ENCODE measurements at places on chromosomes 11 and 22.

GRCh38 chr11:34825315-34825669 lies 90.9 kb downstream of the APIP start:
- DNase-seq = no peak

- DNase-seq = no peak
These were observed 6.2 kb downstream of the MRGPRD start for GRCh38 chr11:68974421-68975194.

DNA sequence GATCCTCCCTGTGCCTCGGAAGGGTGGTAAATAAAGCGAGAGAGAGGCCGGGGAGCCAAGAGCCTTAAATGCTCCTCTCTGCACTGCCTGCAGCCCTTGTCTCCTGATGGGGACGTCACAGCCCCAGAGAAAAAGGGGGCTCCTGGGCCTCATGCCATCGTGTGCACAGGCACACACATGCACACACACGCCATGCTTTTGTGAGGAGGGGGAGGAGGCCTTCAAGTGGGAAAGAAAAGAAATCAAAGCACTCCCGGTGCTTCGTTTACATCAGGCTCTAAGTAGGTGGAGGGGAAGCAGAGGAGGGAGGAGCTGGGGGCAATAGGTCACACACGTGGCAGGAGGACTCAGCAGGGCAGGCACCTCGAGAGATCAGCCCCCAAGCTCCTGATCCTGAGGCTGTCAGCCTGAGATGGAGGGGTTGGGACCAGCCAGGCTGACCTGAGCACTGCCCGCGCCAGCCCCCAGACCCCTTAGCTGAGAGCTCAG lies 68.2 kb upstream of the NECTIN1 start:
- DNase-seq = no peak

DNA sequence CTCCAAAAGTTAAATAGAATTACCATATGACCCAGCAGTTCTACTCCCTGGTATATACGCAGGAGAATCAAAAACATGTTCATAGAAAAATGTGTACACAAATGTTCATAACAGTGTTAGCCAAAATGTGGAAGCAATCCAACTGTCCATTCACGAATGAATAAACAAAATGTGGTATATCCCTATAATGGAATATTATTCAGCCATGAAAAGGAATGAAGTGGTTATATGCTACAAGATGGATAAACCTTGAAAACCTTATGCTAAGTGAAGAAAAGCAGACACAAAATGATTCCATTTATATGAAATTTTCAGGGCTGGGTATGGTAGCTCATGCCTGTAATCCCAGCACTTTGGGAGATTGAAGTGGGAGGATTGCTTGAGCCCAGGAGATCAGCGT lies 16.1 kb downstream of the POLD4 start:
- DNase-seq = no peak

DNA sequence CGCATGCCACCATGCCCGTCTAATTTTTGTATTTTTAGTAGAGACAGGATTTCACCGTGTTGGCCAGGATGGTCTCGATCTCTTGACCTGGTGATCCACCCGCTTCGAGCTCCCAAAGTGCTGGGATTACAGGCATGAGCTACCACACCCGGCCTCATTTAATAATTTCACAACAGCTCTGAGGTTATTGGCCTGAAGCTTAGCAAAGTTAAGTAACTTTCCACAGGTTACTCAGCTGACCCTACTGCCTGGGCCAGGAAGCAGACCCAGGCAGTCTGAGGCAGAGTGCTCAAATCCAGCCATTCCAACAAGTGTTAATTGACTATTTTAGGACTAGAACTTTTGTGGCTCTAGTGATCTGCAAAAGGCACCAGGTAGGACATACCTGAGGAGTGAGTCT lies 52.2 kb upstream of the L3MBTL2 start:
- DNase-seq = no peak

- DNase-seq = no peak
These were observed 1.4 kb downstream of the TRPC6 start for GRCh38 chr11:101582236-101582988.

GRCh38 chr11:123580557-123581275 lies 73.7 kb downstream of the SCN3B start:
- DNase-seq = peak; percentile 31

DNA sequence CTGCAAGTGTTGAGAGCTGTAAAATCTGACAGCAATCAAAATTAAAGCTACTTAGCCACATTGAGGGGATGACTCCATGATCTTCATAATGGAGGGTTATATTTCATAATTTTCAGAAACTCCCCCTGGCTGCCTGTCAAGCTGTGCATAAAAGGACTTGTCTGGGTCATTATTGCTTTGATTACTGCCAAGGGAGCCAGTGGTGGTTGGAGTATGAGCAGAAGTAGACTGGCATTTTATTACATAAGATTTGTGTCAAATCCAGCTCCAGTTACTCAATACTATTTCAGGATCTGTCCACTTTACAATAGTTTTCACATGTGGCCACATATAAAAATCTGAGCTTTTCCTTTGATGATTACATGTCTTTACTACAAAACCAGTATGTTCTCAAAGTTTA lies 108.9 kb upstream of the SLC5A12 start:
- peak; percentile 40 for DNase-seq

DNA sequence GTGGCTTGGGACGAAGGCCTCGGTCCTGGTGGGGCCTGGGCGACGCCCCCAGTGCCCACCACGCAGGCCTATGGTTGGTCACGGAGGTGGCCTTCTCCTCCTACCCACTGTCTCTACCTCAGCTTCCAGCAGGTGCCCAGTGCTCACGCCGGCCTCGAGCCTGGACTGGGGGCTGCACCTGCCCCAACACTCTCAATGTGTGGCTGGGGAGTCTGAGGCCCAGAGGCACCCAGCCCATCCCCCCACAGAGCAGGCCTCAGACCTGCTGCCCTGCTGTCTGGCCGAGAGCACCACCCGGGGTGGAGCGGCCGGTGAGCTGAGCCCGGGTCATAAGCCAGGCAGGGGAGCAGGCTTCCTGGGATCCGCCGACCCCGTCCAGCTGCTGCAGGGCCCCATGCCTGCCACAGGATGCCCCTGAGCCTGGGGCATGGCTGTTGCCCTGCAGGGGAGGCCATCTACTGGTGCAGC lies 28.6 kb upstream of the MUC5AC start:
- no peak for DNase-seq

DNA sequence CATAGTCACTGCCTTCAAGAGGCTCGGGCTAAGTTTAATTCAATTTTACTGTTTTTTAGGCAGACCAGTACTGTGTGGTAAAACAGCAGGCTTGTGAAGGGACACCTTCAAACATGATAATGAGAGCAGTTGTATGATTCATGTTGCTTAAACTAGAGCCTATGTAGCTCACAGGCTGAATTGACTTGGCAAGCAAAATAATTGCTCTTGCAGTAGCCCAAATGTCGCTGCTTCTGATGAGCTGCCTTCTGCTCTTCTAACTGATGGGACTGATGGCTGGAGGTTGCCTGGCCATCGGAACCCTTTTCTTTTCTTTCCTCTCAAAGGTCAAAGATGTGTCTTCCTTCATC lies 137.6 kb downstream of the MAML2 start:
- DNase-seq = peak; percentile 33

GRCh38 chr11:67033661-67034166 lies 10.8 kb downstream of the SYT12 start:
- DNase-seq = peak; percentile 96

- peak; percentile 94 for DNase-seq
These were observed 108.2 kb upstream of the CD44 start for GRCh38 chr11:35030716-35031213.

- no peak for DNase-seq
These were observed 18.6 kb downstream of the CCDC73 start for GRCh38 chr11:32775908-32776307.

- DNase-seq = no peak
These were observed 29.8 kb upstream of the BMAL1 start for GRCh38 chr11:13247606-13248296.

DNA sequence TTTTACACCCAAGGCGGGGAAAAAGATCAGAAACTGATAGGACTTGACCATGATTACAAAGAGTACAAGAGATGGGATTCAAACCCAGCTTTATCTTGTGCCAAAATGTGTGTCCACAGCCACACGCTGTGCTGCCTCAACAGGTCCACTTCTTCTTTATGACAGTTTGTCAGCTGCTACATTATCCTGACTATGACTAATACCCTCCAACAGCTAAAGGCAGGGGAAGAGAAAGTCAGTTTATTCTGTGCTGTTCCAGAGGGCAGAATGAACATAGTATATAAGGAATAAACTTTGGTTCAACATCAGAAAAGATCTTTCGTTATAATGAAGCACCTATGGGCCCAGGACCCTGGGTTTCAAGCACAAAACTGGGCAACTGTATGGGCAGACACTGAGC lies 668.2 kb upstream of the TENM4 start:
- peak; percentile 5 for DNase-seq

DNA sequence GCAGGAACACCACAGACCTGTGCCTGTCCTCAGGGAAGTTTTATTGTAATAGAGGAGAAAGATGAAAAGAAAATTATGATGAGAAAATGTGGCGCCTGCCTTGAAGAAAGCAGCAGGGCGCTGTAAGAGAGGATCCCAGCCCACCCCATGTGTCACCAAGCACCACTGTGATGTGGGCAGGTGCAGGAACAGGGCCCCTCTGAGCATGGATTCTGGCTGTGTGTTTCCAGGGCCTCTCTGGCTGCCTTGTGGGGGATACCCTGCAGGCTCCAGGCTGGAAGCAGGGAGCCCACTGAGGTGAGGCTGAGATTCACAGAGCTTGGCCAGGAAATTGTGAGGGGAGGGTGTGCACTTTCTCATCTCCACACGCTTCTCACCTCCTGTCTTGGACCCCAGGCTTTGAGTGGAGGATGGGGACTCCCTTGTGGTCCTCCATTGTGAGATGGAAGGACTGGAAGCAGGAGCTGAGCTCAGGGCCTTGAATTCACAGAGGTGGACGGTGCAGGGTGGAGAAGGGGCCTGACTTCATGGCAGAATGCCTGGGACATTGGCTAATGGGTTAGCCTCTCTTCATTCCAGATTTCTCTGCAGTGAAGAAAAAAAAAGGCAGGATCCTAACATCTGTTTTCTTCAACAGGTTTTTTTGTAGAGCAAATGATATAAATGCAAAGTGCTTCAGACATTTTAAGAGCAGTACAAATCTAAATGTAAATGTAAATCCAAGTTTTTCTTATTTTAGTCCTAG lies 246.6 kb upstream of the B3GAT1 start:
- no peak for DNase-seq

DNA sequence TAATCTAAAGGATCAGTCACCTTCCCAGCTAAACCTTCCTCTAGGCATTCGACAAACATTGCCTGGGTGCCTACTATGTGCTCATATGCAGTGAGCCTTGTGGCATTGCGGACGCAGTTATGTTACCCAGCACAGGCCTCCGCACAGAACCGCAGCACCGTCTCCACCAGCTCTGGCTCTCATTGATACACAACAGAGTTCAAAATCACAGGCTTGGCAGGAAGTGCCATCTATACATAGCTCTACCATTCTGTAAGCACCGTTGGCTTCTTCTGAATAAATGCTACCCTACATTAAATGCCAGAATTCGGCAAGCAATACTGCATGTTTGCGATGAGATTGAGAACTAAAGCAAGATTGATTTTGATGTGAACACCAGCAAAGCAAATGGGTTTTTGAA lies 31.0 kb downstream of the DSCAML1 start:
- no peak for DNase-seq

DNA sequence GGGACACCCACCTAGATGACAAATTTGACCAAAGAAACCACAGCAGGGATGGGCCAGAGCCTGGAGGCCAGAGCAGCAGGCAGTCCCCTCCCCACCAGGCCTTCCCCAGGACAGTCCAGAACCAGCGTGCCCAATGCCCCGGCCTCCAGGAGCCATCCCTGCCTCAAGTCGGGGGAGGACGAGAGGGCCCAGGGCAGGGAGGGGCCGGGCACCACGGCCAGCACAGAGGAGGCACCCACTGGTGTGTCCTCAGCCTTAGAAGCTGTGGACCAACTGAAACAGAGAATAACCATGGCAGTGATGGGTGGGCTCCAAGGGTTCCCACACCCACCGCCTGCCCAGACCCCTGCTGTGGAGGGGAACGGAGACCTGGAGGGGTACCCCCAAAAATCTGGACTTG lies 28.3 kb upstream of the TCF20 start:
- DNase-seq = no peak

DNA sequence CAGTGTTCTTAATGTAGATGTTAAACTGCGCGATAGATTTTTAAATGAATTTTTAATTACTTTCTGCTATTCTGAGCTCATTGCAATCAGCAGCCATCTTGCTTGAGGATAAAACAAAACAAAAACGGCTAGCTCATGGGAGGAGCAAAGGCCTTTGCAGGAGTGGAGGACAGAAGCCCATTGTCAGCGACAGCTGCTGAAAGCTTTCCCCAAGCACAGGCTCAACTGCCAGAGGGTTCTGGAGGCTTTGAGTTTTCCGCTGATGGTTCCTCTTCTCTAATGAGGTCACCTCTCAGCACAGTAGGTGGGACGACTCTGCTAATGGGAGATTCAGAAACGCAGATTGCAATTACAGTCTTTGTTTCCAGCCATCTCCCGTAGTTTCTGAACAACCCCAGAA lies 167.1 kb upstream of the TTC12 start:
- DNase-seq = no peak

DNA sequence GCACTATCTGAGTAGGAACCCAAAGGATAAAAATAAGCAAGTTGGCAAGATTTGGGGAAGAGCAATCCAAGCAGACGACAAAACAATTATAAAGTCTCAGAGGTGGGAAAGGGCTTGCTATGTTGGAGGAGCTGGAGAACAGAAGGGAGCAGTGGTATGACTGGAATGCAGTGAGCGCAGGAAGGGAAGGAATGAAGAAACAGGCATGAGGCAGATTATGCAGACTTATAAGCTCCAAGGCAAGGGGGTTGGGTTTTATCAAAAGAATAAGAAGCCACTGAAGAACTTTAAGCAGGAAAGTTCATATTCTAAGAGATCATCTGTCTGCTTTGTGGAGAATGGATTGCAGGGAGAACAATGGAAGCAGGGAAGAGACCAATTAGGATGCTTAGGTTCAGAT lies 31.7 kb downstream of the PGM2L1 start:
- peak; percentile 90 for DNase-seq

- peak; percentile 29 for DNase-seq
These were observed 11.2 kb upstream of the CYTH4 start for GRCh38 chr22:37270928-37271650.

DNA sequence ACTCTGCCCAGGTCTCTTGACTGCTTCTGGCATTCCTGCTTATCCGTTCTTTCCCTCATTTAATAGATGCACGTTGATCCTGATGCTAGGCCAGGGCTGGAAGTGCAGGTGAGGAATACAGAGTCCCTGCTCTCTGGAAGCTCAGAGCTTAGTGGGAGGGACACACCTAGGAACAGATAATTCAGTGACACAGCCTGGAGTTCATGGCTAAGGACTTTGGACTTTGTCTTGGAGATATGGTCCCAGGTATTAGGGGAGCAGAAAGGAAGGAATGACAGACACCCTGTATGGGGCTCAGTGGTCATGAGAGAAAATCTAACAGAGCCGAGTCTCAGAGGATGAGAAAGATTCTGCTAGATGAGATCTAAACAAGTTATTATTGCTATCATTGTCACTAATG lies 160.6 kb downstream of the PKNOX2 start:
- DNase-seq = no peak

GRCh38 chr11:32259641-32260081 lies 168.8 kb downstream of the RCN1 start:
- peak; percentile 81 for DNase-seq

GRCh38 chr22:23122992-23123803 lies 18.6 kb downstream of the RSPH14 start:
- no peak for DNase-seq
